ENCODE measurements at places on chromosomes 6 and 20. TPM values are rescaled to one million over a fixed set of nuclear protein-coding genes. Genes with fewer than 3 reads are reported as not detected.

TPBG gene
- polyA plus RNA-seq: 11.2 TPM

BFSP1 gene
- 2.4 TPM for polyA plus RNA-seq

PMEPA1 gene
- polyA plus RNA-seq: 31.7 TPM

HLA-DQB2 gene
- polyA plus RNA-seq: 0.70 TPM

RIPK1 gene
- polyA plus RNA-seq: 10.8 TPM

GSTA1 gene
- not detected for polyA plus RNA-seq

MEI4 gene
- not detected for polyA plus RNA-seq

All from hindlimb muscle (tissue), 1 donor.